ENCODE measurements at places on chromosomes 12 and 14.

GRCh38 chr12:108587826-108588225 lies 10.1 kb downstream of the TMEM119 start:
- DNase-seq, result peak; percentile 63

DNA sequence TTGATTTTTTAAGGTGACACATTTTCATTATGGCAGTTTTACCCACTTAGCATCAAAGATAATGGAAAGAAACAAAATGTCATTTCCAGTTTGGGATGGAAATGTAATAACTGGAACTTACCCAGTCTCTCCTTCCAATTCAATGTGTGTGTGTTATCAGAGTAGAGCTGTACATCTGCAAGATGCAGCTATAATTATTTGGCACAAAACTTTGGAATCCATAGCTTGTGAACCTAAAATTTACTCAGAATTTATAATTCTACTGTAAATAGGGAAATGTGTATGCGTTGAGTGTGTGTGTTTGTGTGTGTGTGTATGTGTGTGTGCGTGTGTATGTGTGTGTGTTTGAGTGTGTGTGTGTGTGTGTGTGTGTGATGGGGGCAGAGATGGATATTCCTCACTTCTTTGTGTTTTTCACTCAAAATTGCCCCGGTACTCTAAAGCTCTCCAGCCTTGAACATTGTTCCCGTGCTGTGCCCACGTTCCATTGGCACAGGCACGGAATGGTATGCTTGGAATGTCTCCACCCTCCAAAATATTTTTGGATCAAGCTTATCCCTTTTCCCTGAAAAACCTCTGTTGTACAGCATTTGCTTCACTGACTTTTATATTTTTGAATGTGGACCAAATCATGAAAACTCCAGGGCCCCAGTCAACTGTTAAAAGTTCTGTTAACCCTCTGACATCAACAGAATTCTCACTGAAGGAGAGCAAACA lies 150.2 kb upstream of the BMP4 start:
- DNase-seq, result no peak

DNA sequence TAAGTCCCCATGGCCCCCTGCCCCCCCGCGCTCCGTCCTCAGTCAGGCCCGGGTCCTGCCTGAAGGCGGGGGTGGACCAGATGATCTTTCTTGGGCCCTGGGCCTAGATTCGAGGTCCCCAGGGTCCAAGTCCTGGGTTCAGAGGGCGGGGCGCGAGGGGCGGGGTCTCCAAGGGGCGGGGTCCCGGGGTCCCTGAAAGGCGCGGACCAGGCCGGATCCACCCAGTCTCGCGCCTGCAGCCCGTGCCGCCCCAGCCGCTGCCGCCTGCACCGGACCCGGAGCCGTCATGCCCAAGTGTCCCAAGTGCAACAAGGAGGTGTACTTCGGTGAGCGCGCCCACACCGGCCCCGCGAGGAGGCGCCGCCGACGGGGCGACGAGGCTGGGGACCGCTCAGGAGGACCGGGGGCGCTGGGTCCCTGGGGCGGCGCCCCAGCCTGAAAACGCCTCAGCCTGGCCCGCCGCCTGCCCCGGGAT lies 325 bp downstream of the CRIP1 start:
- peak; percentile 90 for DNase-seq

GRCh38 chr12:108681317-108681716 lies 47.6 kb upstream of the SELPLG start:
- no peak for DNase-seq

GRCh38 chr12:9781360-9781759 lies 20.7 kb upstream of the CD69 start:
- DNase-seq, result no peak

GRCh38 chr12:76680940-76681339 lies 83.0 kb upstream of the ZDHHC17 start:
- DNase-seq, result no peak

DNA sequence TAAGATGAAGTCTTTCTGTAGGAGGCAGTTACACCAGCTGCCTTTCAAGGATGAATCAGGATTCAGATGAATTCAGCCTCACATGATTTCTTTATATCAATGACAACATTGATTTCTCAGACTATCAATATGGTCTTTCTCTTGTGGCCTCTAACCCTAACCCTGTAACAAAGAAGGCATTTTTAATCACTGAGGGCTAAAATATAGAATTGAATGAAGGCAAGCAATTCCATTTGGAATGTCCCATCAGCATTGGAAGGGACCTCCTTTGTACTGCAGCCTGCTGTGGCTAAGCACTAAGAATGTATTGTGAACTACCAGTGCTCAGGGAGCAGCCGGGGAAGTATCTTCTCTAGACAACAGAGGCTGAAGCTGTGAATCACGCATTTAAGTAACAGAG lies 90.6 kb upstream of the FRMD6 start:
- no peak for DNase-seq

- DNase-seq, result no peak
Observed at GRCh38 chr12:42255866-42256261, 17.8 kb upstream of the YAF2 start.

- no peak for DNase-seq
Observed at GRCh38 chr12:92703786-92704185, 997 bp downstream of the PLEKHG7 start.

GRCh38 chr14:79699206-79699605 lies 512.1 kb downstream of the DIO2 start:
- DNase-seq, result no peak

DNA sequence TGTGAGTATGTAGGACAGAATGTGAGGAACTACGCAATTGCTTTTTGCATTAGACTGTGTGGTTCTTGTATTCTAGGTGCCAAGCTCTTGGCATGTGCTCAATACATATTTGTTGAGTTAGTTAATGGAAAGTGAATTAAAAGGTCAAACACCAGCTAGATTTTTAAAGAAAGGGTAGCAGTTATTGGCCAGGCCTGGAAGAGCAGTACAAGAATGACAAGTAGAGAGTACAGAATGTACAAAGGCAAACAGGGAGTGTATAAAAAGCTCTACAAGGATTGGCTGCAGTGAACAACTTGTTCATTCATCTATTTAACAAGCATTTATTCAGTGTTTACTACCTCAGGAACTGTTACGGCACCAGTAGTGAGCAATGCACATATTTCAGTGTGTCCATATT lies 854.0 kb upstream of the SEL1L start:
- DNase-seq, result no peak

DNA sequence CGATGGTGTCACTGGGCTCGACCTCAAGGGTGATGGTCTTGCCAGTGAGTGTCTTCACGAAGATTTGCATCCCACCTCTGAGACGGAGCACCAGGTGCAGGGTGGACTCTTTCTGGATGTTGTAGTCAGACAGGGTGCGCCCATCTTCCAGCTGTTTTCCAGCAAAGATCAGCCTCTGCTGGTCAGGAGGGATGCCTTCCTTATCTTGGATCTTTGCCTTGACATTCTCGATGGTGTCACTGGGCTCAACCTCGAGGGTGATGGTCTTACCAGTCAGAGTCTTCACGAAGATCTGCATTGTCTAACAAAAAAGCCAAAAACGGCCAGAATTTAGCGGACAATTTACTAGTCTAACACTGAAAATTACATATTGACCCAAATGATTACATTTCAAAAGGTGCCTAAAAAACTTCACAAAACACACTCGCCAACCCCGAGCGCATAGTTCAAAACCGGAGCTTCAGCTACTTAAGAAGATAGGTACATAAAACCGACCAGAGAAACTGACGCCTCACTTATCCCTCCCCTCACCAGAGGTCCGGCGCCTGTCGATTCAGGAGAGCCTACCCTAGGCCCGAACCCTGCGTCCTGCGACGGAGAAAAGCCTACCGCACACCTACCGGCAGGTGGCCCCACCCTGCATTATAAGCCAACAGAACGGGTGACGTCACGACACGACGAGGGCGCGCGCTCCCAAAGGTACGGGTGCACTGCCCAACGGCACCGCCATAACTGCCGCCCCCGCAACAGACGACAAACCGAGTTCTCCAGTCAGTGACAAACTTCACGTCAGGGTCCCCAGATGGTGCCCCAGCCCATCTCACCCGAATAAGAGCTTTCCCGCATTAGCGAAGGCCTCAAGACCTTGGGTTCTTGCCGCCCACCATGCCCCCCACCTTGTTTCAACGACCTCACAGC lies 717 bp downstream of the UBC start:
- DNase-seq, result peak; percentile 98

- DNase-seq, result no peak
Observed at GRCh38 chr14:105468621-105469241, 5.9 kb upstream of the CRIP2 start.

GRCh38 chr14:49584058-49584457 lies 2.1 kb downstream of the RPS29 start:
- DNase-seq, result no peak

GRCh38 chr12:12282761-12283425 lies 16.0 kb upstream of the LRP6 start:
- no peak for DNase-seq

- no peak for DNase-seq
Observed at GRCh38 chr14:97891515-97891914, 1094.3 kb downstream of the VRK1 start.

- no peak for DNase-seq
Observed at GRCh38 chr14:44901696-44902095, 60.1 kb downstream of the KLHL28 start.

GRCh38 chr14:23324993-23325392 lies 3.7 kb downstream of the PABPN1 start:
- DNase-seq, result no peak

GRCh38 chr12:64057706-64058105 lies 164.4 kb downstream of the KICS2 start:
- DNase-seq, result no peak

DNA sequence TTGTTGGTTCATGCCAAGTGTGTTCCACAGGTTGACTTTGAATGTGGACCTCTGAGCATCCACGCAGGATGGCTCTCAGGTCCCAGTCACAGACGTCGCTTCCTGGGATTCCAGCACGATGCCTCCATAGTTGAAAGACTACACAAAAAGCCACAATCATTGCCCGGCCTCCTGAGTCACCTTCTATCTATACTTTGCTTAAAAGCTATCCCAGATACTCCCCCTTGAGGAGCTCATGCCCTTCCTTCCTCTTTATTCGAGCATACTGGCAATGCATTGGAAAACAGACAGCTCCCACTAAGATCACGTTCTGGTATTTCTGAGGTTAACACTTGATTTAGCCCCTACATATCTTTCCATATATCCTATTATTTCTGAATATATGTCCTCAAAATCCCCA lies 40.1 kb downstream of the ZNF664 start:
- DNase-seq, result no peak
